ENCODE measurements at places on chromosomes 3 and 15.

DNA sequence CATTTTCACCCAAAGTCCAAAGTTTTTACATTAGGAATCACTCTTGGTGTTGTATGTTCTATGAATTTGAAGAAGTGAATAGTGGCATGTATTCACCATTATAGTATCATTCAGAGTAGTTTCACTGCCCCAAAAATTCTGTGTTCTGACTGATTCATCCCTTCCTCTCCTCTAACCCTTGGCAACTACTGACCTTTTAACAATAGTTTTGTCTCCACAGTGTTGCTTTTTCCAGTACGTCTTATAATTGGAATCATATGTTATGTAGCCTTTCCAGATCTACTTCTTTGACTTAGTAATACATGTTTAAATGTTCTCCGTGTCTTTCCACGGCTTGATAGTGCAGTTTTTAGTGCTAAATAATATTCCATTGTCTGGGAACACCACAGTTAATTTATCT is 379.0 kb upstream of the SGO1 start:
- DNase-seq: no peak

DNA sequence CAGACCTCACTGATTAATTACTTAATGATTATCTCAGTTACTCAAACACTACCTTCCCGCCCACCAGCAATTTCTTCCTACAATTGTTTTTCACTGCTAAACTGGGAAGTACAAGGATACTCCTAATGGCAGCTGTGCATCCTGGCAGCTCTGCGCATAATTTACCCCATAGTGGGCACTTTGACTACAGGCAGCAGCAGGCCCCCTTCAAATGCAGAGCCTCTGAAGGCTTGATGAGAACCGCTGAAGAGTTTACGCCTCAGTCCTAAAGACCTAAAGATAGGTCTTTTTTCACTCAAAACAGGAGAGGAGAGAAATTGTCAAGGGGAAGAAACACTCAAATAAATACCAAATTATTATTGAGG is 10.7 kb downstream of the CCDC32 start:
- DNase-seq: no peak

DNA sequence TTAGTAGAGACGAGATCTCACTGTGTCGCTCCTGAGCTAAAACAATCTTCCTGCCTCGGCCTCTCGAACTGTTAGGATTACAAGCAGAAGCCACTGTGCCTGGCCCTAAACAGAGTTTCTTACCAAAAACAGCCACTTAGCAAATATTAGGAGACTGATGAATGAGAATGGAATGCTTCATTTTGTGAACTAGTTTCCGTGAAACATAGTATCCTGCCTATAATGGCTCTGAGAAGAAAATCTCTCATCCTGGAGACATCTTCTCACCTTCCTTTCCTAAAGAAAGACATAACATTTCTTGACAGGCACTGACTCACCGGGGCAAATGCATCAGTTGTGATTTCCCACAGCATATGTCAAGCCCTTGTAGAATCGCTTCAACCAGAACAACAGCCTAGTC is 44.9 kb downstream of the GJD2 start:
- DNase-seq: no peak

- no peak for DNase-seq
Observed at GRCh38 chr3:88151358-88151757, 1.6 kb downstream of the C3orf38 start.
